Cortex of kidney (tissue), 1 donor: ENCODE measurements at places on chromosomes 13 and 19.

DNA sequence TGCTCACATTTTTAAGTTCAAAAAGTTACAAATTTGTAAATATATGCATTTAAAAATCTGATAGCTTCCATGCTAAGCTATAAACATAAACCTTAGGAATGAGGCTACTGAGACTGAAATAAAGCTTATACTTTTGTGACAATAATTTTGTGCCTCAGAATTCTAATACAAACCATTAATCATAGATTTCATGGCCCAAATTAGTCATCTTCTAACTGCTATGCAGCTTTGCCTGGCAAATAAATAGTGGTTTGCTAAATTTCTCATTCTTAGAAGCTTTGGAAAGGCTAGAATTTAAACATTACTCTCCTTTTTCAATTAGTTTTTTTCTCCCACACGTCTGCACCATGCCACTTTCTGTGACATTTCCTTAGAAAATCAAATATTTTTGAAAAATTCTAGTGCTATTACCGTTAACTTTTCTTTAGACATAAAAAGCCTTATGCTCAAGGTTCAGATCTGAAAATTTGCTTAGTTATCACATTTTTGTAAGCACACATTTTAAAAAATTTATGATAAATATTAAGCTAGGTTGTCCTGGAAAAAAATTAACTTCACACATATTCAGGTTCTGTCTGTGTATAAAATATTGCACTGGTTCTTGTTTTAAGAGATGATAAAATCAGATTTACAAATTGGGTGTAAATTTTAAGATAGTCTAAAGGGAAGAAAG lies 46.9 kb downstream of the FNDC3A start:
- DNase-seq = no peak

- DNase-seq = no peak
Observed at GRCh38 chr13:113975416-113975815, 1.5 kb upstream of the C13orf46 start.

- no peak for DNase-seq
Observed at GRCh38 chr13:27635266-27635665, 13.6 kb downstream of the POLR1D start.

DNA sequence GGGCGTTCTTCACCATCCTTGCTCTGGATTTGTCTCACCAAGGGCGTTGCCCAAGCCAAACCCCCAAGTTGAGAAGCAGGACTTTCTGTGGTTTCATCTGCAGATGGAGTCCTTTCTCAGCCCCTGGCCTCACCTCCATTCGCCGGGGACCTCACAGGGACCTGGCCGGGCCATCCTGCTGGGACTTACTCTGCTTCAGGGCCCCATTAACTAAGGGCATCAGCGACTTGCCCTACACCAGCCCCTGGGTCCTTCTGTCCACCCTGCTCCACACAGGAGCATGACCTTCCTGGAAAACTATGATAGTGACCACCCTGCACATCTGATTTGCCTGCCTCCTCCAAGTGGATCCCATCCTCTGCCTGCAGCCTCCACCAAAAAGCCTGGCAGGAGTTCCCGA lies 47.2 kb upstream of the SPACA7 start:
- DNase-seq = no peak

DNA sequence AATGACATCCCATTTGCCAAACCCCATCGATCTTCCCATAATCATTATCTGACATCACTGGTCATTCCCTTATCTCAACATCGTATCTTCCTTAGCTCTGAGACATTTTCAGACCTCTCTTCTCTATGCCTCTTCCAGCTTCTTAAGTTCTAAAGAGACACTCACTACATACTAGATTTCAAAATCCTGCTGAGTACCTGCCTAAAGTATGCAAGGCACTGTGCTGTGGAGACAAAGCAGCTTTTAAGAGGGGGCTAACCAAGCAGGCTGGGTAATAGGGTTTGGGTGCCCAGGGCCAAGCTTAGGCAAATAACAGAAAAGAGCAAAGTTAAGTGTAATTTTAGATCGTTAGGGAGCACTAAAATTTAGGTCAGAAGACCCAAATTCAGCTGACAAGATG lies 3.4 kb upstream of the POMP start:
- no peak for DNase-seq

DNA sequence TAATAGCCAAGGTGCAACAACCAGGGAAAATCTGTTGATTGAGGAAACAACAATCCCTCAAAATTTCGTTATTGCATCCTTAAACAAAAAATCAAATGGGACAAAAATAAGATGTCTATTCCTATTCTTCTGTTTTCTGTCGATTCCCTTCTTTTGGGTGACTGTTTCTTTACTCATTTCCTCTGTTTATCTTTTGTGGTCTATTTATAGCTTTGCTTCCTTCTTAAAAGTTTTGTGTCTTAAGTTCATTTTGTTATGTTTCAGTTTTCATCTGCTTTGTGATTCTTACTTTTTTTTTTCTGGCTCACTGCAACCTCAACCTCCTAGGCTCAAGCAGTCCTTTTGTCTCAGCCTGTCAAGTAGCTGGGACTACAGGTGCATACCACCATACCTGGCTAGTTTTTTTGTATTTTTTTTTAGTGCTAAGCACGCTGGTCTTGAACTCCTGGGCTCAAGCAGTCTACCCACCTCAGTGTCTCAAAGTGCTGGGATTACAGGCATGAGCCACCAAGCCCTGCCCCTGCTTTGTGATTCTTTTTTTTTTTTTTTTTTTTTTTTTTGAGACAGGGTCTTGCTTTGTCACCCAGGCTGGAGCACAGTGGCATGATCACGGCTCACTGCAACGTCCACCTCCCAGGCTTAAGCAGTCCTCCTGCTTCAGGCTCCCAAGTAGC lies 10.4 kb downstream of the ZNF146 start:
- DNase-seq = no peak

GRCh38 chr19:12137221-12137940 lies 2.8 kb downstream of the ZNF20 start:
- no peak for DNase-seq

DNA sequence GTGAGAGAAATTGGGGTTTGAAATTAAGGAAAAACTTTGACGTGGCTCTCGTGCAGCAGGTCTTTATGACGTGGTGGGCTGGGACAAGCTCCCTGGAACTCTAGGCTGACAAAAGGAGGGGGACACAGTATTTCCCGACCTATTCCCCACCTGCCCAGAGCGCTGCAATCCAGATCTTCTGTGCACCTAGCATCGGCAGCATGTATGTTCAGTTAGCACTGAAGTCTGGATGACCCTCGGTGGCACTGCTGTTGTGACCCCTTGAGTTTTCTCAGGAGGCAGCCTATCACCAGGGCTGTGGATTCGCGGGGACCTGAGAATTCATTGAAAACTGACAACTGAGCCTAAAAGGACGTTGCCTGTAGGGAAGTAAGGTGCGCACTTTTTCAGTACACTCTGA lies 9.1 kb upstream of the ZNF536 start:
- no peak for DNase-seq

- no peak for DNase-seq
Observed at GRCh38 chr13:66675620-66676019, 554.5 kb downstream of the PCDH9 start.

- no peak for DNase-seq
Observed at GRCh38 chr13:86737334-86737932, 933.7 kb upstream of the SLITRK5 start.

DNA sequence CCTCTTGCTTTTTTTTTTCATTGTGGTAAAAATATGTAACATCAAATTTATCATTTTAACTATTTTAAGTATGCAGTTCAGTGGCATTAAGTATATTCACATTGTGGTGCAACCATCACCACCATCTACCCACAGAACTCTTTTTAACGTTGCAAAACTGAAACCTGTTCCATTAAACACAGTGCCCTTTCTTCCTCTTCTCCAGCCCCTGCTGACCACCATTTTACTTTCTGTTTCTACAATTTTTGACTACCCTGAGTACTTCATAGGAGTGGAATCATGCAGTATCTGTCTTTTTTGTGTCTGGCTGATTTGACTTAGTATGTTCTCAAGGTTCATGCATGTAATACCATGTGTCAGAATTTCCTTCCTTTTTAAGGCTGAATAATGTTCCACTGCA lies 153.1 kb downstream of the FGF9 start:
- DNase-seq = no peak

DNA sequence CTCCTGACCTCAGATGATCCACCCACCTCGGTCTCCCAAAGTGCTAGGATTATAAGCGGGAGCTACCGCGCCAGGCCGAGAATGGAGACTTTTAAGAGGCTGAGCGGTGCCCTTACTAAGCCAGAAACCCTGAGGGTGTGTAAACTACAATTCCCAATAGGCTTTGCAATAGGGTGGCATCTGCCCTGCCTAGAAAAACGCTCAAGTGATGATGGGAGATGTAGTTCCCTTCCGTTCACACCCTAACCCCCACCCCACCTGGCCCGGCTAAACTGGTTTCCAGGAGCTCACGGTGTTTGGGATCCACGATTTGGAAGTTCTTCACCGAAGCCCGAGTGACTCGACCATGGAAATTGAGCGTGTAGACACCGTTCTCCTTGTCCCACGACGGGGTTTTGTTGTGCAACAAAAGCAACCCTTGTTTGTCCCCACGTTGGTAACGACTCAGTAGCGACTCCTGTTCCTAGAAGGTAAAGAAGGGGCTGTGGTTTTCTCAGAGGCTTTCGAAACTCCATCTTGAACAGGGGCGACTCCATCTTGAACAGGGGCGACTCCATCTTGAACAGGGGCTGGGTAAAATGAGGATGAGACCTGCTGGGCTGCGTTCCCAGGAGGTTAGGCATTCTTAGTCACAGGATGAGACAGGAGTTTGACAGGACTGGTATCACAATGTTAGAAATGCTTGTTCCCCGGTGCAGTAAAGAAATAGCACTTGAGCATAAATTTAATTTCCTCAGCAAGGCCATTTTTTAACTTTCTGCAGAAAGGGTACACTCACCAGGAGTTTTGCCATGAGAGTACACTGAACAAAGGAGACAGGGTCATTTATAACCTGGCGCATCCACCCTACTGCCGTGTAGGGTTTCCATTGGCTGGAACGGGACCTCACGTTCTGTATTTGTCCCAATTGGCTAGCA lies 9.8 kb downstream of the PPP1R15A start:
- no peak for DNase-seq

GRCh38 chr13:21031594-21032275 lies 29.7 kb downstream of the LATS2 start:
- no peak for DNase-seq

- peak; percentile 54 for DNase-seq
Observed at GRCh38 chr19:12365236-12366162, at the start of gene ZNF442. ZNF442 (minus strand) TSS chr19:12365683; CDS start chr19:12363631, 2,052 bp downstream.

- DNase-seq = no peak
Observed at GRCh38 chr19:58473775-58474174, 2.4 kb upstream of the ZNF446 start.

DNA sequence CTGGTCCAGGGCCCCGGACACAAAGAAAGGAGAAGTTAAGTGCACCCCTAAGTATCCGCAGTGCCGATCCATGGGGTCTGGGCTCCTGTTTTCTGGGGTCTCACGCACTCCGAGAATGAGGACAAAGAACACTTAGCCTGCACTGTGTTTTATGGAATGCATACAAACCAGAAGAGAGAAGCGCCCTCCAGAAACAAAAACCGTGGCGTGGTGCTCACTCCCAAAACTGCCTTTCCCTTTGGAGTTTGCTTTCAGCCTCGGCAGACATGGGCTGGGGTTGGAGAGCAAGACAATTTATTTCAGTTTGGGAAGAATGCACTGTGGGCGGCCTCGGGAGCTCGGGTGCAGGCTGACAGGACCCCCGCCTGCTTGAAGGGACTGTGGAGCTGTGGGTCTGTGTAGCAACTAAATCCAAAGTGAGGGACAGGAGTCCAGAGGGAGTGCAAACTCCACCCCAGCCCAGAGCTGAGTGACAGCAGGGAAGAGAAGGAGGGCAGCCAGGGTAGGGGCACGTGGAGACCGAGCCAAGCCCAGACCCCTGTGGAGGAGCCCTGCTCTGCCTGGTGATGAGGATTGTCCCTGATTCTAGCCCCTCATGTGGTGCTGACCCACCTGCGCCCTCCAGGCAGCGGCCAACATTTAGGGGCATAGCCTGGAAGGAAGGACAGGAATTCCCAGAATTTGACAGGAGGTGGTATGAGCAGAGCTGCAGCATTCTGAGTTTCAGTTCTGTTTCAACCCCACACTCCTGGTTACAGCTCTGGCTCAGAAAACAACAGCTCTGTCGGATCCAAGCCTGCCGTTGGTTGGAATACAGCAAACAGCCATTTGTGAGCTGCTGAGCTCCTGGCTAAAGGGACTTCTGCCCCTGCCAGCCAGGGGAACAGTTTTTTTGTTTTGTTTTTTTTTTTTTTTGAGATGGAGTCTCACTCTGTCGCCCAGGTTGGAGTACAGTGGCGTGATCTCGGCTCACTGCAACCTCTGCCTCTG lies 37.8 kb upstream of the POP4 start:
- DNase-seq = no peak

DNA sequence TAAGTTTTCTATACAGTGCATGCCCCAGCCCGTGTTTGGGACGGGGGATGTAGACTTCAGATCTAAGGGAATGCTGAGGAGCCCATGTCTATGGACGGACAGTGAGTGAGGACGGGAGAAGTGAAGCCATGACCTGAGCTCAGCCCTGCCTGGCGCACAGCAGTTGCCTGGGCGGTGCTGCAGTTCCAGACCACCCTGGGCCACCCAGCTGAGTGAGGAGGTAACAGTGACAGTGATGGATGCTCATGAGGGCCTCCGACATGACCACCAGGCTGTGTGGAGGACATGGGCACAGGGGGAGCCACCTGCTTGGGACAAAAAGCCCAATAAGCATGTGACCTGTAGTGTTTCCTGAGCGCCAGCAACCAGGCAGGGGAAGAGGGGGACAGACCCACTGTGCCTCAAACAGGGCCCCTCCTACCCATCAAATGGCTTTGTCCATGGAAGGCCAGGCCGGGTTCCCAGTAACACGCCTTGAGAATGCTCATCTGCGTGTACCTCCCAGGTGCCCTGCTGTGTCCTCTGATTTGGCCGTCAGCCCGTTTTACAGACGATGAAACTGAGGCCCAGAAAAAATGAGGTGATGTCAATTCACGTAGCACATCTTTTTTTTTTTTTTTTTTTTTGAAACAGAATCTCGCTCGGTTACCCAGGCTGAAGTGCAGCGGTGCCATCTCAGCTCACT lies 22.6 kb downstream of the NOSIP start:
- DNase-seq = no peak

GRCh38 chr13:91776611-91777193 lies 378.3 kb downstream of the GPC5 start:
- no peak for DNase-seq

GRCh38 chr19:55353803-55354697 lies 469 bp downstream of the COX6B2 start:
- no peak for DNase-seq

DNA sequence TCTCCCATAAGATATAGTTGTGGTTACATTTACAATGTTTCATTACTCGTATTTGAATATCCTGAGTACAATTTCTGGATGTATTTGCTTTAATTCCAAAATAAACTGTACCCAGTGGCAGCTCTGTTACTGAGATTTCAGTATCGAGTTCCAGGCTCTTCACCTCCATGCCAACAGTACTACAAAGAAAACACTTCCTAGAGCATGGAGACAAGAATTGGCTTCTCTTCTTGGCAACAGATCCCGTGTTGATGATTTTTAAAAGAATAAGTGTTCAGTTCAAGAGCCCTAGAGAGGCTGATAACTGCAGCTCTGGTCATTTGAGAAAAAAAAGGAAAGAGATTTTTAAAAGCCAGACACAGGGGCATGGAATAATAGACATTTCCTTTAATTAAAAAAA lies 302.8 kb downstream of the EFNB2 start:
- no peak for DNase-seq
